ENCODE measurements at places on chromosomes 16 and 17.

DNA sequence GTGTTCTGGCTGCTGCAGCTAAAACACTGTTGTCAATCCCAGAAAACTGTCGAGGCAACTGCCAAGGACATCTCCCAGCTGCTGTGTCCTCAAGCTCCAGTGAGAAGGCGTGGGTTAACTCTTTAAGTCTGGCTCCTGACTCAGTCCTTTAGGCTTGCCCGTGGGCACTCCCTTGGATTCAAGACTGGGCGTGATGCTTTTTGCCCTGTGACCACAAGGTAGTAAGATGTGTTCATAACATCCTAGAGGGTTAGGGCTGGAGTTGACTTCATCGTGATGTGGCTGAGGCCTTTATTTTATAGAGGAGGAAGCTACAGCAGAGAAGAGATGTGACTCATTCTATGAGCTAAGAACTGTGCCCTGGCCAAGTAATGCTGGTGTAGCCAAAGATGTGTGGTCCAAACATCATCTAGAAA is 50.9 kb upstream of the TEKT3 start:
- no peak for DNase-seq

DNA sequence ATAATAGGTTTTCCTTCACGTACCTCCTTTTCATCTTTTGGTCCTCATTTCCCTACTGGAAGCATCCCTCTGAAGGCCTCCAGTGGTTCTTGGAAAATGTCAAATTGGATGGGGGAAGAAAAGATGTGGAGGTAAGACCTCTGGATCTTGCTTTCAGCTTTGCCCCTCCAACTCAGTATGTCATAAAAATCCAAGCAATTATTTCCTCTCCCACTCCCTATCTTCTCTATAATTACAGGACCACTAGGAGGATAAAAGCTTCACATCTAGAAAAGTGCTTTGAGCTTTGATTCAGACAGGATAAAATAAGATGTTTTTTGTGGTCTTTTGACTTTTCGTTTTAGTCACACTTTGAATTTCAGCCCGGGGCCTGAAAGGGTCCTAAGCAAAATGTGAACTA is 1.7 kb downstream of the TTLL6 start:
- no peak for DNase-seq

- DNase-seq, result no peak
These were observed 59.4 kb upstream of the SIAH1 start for GRCh38 chr16:48444574-48444973.

GRCh38 chr17:61766520-61766919 is 96.8 kb downstream of the BRIP1 start:
- no peak for DNase-seq

- no peak for DNase-seq
These were observed 47.8 kb upstream of the FBXO47 start for GRCh38 chr17:39014795-39015545.

DNA sequence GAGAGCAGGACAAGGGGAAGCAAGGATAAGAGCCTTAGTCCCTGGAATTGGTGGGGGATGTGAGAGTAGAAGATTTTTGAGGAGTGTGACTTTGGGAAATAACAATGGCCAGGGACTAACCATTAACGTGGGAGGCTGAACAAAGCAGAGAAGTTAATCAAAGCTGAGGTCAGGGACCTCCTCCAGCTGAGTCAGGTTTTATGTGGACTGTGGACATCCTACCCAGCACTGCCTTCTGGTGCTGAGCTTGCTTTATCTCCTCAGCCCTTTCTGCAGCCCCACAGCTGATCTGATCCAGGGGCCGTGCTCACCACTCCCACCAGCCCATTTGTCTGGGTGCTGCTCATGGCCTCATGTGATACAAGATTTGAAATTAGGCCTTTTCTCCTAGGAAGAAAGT is 146.6 kb downstream of the SHISA6 start:
- DNase-seq, result no peak

- DNase-seq, result no peak
These were observed 15.7 kb upstream of the RNF43 start for GRCh38 chr17:58432806-58433573.

DNA sequence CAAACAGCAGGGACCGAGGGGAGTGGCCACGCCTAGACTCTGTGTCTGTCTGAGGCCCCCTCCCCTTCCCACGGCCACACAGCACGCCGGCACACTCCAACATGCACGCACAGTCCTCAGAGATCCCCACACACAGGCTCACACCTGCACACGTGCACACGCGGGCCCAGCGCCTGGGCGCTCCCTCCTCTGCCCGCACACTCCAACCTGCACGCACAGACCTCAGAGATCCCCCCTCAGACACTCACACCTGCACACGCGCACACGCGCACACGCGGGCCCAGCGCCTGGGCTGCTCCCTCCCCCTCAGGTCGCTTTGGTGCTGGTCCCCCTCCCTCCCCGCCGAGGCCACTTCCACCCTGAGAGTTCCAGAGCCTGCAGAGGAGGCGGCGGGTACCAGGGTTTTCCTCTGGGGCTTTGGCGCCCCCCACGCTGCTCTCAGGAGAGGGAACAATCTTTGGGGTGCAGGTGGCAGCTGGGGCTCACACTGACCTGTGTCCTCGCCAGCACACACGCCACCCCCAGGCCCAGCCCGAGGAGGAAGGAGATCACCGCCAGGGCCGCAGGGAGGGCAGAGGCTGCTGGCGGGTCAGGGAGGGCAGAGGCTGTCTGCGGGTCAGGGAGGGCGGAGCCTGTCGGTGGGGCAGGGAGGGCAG is 1.6 kb downstream of the CD7 start:
- no peak for DNase-seq

DNA sequence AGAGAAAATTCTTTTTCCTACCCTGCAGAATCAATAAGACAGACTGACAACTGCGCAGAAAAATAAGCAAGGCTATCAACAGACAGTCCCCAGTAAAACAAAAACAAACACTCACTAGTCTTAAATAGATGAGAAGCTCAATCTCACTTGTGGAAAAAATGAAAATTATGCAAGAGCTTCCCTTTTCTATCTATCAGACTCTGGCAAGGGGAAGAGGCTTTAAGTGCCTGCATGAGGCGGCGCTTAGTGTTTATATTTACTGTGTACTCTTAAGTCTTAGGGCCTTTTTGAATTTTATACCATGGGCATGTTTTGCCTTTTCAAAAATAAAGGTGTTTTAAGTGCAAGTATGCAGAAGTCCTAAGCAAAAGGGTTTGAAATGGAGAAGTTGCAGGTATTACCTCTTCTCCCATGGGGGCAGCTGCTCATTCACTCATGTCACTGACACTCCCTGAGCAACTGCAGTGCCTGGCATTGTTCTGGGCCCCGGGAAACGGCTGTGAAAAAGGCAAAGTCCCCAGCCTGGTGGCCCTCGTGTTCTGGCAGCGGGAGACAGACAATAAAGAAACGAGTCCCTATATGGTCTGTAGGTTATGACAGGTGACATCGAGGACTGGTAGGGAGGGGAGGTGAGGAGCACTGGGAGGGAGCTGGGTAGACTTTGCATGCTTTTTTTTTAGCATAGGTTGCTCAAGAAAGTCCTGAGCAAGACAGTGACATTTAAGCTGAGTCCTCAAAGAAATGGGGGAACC is 35.2 kb downstream of the HSBP1 start:
- DNase-seq, result no peak

DNA sequence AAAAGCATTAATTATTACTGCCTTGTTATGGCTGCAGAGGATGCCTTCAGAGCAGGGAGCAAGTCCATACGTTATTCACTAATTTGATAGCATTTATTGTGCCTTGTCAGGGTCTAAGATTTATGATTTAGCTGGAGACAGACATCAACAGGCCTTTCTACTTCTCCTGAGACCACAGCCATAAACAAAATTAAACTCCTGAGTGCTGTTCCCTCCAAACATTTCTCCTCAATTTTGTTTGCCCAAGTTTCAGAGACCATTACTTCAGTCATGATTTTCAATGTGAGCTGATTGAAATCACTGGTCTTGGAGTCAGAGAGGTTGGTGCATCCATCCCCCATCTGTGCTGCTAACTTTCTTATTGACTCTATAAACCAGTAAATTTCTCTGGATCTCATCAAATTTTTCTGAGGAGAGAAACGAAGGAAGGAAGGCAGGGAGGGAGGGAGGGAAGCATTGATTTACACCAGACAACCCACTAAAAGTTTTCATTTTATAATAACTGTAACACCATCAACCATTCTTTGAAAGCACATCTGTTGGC is 423.6 kb upstream of the CDH11 start:
- no peak for DNase-seq

DNA sequence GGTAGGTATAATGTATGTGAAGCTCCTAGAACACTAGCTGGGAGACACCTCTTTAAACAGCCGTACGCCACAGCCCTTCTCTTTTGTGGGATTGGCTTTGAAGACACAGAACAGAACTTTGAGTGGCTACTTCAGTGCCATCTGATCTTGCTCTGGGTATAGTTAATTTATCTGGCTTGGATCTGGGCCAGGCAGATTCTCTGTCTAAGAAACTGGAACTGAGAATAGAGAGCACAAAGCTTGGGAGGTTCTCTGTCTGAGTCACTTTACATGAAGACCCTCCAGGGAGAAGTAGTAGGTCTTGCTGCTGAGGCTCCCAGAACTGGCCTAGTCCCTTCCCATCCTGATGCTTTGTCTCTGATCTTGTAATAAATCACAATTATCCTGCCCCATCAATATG is 721.0 kb upstream of the KIF2B start:
- no peak for DNase-seq

GRCh38 chr16:71348262-71349085 is 10.0 kb upstream of the CALB2 start:
- DNase-seq, result no peak

- no peak for DNase-seq
These were observed 106.9 kb downstream of the BANP start for GRCh38 chr16:88058136-88058535.

GRCh38 chr16:67865318-67865717 is 7.5 kb upstream of the EDC4 start:
- no peak for DNase-seq

- no peak for DNase-seq
These were observed 286.2 kb upstream of the FOXF1 start for GRCh38 chr16:86224126-86224525.

- DNase-seq, result no peak
These were observed 10.0 kb downstream of the TMEM235 start for GRCh38 chr17:78241277-78242023.

DNA sequence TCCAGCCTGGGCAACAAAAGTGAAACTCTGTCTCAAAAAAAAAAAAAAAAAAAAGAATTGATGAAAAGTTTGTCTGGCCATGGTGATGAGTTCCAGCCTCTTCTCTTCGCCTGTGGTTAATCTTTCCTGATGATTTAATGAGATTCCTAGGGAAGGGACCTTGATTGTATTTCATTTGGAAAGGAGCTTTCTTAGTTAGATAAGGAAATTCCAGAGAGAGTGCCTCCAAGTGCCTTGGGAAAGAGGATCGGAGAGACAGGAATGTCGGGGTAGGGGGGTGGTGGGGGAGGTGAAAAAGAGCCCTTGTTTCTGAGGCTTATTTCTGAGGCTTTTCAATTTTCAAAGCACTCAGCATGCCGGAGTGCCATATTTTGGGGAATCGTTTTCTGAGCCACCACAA is 93.2 kb upstream of the SIAH1 start:
- no peak for DNase-seq

DNA sequence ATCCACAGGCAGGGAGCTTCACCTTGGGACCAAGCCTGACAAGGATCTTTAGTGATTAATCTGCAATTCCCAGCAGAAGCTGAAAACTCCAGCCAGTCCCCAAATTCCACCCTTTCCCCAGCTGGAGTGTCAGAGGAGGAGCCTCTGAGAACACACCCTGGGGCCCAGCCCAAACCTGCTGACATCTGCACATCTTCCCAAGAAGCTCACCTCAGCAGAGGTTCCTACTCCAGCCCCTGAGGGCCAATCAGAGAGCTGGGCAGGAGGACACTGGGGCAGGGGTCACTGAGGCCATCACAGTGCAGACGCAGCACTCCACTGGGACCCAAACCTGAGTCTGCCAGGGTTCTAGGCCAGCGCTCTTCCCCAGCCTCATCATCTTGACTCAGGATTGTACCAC is 44.9 kb downstream of the CNGB1 start:
- no peak for DNase-seq

GRCh38 chr17:8991514-8992285 is 26.2 kb upstream of the PIK3R5 start:
- DNase-seq, result peak; percentile 71

GRCh38 chr17:62819511-62820221 is 11.6 kb upstream of the MARCHF10 start:
- DNase-seq, result no peak

- no peak for DNase-seq
These were observed 50.9 kb downstream of the B9D1 start for GRCh38 chr17:19311421-19312215.

DNA sequence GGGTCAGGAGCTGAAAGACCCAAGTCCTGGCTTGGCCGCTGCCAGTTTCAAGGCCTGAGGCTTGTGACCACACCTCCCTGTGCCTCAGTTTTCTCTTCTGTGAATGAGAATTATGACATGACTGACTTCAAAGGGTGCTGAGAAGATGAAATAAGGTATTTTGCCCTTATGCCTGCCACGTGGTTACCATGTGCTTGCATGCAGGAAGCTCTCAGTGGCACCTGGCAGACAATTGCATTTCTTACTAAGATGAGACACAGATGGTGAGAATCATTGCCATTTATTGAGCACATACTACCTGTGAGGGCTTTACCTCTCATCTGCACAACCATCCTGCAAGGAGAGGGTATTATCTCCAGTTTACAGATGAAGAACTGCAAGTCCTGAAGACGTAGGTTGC is 69.8 kb downstream of the MRM1 start:
- DNase-seq, result peak; percentile 62

GRCh38 chr16:83212301-83212841 is 585.6 kb downstream of the CDH13 start:
- DNase-seq, result no peak

DNA sequence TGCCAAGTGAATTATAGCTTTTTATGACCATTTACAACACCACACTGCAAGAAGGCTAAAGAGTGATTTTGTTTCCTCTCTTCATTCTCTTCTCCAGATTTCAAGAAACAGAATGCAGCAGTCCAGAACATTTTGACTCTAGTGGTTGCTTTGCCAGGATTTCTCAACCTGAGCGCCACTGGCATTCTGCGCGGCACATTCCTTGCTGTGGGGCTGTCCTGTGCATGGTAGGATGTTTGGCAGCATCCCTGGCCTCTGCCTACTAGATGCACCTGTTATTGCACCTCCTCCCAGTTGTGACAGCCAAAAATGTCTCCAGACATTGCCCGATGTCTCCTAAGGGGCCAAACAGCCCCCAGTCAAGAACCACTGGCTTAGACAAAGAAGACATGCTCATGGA is 25.7 kb upstream of the SLC39A11 start:
- DNase-seq, result no peak

DNA sequence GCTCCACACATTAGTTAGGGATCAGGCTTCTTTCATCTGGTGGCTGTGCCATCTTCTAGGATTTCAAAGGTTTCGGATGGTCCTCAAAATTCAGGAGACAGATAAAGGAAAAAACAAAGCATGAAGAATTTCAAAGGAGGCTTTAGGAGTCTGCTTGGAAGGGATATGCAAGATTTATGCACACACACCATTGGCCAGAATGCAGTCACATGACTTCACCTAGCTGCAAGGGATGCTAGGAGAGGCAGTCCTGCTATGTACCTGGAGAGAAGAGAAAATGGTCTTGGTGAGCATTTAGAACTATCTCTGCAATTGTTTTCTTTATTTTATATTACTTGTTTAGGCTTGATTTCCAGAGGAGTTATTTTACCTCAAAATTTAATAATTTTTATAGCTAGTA is 174.6 kb downstream of the PCTP start:
- DNase-seq, result no peak

GRCh38 chr17:63930951-63931575 is 1.1 kb downstream of the CD79B start:
- no peak for DNase-seq

GRCh38 chr17:10633738-10634379 is 23.2 kb downstream of the MYH3 start:
- DNase-seq, result no peak

- no peak for DNase-seq
These were observed 986 bp downstream of the HAPSTR1 start for GRCh38 chr16:9092282-9092977.

Data from Jurkat, Clone E6-1 (cell line).